ENCODE measurements at places on chromosomes 6 and 20.

GRCh38 chr20:24934101-24934661 is 14.9 kb upstream of the CST7 start:
- no peak for DNase-seq

DNA sequence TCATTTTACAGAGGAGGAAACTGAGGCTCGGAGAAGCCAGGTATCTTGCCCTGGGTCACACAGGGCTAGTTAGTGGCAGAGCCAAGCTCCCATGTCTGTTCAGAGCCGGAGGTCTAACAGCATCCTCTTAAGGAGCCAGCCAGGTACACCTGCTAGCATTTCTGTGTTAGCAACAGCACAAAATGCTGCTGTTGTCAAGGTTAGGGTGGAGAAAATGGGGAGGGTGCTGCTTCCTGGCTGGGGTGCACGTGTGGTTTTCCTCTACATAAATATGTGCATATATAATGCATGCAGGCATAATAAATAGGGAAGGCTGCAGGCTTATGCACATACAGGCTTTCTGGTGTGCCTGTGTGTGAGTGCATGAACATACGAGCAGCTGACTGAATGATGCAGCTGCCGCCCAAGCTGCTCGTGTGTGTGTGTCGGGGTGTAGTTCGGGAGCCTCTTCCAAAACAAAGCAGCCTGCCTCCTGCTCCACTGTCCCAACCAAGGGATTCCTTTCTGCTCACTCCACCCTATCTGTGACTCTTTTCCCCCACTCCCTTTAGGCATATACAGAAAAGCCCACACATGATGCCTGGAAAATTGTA is 86.6 kb downstream of the CD40 start:
- no peak for DNase-seq

DNA sequence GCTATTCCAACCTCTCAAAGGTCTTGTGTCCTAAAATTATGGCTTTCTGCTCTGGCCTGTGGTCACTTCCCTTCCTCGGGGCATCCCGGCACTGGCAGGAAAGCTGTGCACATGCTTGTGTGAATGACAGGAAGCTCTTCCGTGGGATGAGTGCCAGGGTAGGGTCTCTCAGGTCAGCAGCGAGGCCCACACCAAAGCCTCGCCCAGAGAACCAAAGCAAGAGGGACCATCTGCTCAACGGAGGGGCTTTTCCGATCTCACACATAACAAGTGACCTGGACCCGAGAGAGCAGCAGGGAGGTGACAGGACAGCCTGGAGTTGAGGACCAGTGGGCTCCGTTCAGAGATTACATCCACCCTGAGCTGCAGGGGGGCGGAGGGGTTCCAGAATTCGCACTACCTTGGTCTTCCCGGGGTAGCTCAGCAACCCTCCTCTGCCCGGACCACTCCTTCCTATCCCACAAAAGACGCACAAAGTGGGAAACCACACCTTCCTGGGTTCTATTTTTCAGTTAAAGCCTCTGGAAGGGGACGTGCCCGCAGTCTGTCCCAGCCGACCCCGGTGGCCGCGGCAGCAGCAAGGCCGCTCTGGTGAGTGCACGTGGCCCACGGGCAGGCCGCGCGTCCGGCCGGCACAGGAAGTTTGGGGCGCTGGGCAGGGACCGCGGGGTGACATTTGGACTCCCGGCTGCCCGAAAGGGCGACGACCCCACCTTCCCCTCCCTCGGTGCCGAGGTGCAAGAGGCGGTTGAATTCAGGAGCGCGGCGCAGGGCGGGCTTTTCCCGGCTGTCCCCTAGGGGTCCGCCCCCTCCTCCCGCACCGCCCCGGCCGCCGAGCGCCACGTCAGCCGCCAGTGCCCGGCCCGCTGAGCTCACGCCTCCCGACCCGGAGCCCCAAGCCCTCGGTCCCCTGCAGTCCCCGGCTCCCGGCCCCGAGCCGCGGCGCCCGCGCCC is 988 bp downstream of the TXNDC5 start:
- no peak for DNase-seq

DNA sequence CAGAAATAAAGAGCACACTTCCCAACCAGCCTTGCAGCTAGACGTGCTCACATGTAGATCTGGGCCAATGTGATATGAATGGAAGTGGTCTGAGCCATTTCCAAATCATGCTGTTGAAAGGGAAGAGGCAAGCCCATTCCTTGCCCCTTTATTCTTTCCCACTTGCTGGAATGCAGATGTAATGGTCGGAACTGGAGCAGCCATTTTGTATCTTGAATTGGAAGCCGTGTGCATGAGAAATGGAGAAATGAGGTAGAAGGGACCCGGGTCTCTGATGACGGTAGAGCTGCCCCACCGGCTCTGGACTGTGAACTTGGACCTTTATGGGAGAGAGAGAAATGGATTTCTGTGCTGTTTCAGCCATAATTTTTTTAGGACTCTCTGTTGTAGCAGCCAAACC is 54.8 kb upstream of the STX16 start:
- DNase-seq = no peak

GRCh38 chr6:90907931-90908655 is 321.2 kb upstream of the MAP3K7 start:
- DNase-seq = no peak

DNA sequence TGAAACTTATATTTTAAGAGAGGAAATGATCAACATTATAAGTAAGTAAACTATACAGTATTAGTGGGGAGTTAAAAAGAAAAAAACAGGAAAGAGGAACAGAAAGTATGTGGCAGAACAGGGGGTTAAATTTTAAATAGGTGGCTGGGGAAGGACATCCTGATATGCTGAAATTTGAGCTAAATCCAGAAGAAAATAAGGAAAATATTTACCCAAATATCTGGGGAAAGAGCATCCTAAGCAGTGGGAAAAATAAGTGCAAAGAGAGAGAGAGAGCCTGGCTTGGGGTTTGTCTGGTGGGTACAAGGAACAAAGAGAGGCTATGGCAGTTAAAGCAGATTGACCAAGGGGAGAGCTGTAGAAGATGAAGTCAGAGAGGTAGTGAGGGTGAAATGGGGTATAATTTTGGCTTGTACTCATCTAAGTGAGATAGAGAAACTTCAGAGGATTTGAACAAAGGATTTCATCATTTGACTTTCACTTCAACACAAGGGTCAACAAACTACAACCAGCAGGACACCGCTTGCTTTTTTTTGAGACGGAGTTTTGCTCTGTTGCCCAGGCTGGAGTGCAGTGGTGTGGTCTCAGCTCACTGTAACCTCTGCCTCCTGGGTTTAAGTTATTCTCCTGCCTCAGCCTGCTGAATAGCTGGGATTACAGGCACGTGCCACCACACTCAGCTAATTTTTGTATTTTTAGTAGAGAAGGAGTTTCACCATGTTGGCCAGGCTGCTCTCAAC is 328.4 kb upstream of the CNR1 start:
- DNase-seq = no peak

DNA sequence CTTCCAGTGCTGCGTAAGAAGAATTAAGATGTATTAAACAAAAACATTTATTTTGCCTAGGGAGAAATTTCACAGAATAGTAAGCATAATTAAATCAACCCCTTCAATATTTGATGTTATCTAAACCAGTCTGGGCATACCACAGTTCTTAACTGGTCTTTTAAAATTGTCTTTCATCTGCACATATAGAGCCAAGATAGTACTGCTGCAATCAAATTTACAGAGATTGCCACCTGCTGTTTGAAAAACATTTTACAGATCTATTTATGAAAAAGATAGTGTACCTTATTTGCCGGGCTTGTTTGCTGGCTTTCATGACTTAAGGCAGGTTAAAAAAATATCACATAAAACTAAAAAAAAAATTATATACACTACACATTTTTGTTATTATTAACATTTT is 323.2 kb downstream of the ADGRB3 start:
- no peak for DNase-seq

GRCh38 chr6:21478883-21479539 is 114.5 kb upstream of the SOX4 start:
- no peak for DNase-seq

- no peak for DNase-seq
Observed at GRCh38 chr6:113576310-113576709, 280.8 kb upstream of the MARCKS start.
